ENCODE measurements at places on chromosomes 2 and 18.

- no peak for DNase-seq
These were observed 40.9 kb upstream of the ATL2 start for GRCh38 chr2:38417745-38418689.

DNA sequence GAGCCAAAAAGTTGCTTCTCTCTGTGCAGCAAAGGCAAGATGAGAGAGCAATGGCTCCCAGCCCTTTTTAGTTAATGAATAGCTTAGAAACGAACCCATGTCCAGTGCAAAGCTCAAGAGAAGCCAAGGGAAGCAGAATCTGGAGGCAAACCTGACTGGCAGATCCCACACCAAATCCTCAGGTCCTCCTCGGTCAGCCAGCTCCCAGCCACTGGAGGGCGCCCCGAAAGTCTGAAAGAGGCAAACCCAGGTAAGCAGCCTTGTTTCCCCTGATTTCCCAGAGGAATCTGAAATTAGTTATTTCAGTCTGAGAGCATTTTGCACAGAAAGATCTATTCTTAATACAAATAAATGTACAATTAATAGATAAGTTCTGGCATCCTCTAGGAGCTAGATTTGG is 71.3 kb upstream of the PID1 start:
- DNase-seq = peak; percentile 46

- no peak for DNase-seq
These were observed 43.4 kb downstream of the DSC3 start for GRCh38 chr18:30999186-30999585.

- DNase-seq = no peak
These were observed 22.5 kb downstream of the SLC14A2 start for GRCh38 chr18:45637546-45638327.

DNA sequence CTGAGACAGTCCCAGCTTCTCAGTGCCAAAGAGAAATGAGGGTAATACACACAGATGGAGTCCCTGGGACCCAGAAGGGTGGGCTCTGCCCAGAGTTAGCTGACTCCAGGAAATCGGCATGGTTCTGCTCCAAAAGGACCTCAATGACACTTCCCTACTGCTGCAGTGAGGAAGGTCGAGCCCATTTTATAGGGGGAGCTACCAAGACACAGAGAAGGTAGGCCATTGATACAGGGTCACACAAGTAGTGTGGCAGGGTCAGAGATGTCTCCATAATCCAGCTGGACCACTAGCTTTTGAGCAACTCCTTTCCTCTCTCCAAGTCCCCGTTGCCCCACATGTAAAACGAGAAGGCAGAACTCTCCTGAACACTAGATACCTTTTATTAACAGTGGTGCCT is 276.9 kb downstream of the MYCN start:
- no peak for DNase-seq

- no peak for DNase-seq
These were observed 56.3 kb downstream of the BOLA3 start for GRCh38 chr2:74091391-74091790.

DNA sequence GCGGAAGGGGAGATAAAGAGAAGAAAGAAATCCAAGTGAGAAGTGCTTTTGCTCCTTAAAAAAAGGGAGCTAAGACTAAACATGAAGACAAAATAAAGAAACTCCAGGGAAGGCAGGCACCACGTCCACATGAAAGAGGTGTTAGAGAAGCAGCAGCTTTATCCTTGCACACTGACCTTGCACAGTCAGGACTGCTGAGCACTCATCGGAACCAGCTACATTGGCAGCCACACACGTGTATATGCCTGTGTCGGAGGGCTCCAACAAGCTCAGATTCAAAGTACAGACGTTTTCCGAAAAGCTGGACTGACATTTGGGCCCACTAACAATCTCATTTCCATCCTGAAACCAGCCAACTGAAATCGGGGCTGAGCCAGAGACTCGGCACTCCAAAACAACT is 88.2 kb downstream of the TTN start:
- no peak for DNase-seq

DNA sequence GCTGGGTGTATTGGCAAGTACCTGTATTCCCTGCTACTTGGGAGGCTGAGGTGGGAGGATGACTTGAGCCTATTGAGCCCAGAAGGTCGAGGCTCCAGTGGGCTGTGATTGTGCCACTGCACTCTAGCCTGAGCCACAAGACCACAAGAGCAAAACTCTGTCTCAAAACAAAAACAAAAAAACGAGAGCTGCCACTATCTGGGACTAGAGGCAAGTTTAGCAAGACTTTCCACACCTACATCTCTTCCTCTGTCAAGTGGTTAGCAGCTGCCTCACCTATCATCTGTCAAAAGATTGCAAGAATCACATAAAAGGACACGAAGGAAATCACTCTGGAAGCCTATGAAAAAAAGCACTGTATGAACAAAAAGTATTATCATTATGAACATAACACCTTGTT is 55.2 kb upstream of the RIOK3 start:
- no peak for DNase-seq

GRCh38 chr2:48249025-48249424 is 280.9 kb upstream of the STON1 start:
- DNase-seq = no peak

DNA sequence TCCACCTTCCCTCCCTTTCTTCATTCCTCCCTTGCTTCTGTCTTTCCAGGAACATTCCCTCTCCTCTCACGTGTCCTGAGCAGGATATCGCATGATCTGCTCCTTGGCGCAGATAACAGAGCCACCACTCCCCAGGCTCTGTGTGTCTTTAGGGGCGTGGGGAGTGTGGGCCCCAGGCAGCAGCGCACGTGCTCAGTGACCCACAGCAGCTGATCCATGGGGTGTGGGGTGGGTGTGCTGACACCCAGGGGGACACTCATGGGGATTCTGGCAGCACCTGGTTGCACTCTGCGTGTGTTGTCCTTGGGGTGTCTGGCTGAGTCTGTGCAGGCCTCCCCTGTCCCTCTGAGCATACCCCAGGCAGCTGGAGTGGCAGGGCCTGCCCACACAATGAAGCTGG is 9.9 kb upstream of the FOSL2 start:
- DNase-seq = no peak

DNA sequence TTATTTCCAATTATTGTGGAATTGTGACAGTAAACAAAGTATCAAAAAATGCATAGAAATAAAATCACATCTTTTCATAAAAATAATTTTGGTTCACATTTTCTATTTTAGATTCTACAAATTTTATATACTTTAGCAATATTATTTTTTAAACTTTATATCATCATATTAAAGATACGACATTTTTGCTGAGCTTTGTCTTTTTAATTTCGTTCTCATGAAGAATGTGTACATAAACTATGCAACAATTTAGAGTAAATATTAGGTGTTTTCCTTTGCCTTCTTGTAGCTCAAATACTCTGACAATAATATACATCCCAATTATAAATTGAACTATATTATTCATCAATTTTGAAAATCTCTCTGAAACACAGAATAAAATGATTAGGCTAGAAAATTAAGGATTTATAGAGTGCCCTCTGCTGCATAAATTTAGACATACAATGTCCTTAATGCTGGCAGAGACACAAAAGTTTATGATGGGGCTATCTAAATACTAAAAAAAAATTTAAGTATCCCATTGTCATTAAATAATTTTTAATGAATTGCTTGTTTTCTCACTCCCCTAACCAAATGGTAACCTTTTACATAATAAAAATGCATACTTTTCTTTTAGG is 45.7 kb downstream of the CCDC102B start:
- no peak for DNase-seq

DNA sequence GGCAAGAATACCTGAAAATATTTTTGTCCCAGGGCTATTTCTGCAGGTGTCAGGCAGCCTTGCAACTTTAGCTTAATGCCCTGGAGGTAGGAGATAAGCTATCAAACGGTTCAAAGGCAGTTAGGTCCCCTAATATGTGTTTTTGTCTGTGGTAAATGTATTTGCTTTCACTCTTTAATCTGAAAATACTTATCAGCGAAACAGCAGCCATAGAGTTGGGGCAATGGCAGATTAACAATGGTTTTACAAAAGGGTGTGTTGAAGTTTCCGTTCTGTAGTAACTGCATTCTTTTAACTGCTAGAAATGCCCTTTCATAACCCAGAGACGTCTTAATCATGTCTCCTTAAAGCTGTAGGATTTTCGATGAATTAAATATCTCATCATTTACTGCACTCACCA is 265.0 kb upstream of the TRIB2 start:
- DNase-seq = no peak

DNA sequence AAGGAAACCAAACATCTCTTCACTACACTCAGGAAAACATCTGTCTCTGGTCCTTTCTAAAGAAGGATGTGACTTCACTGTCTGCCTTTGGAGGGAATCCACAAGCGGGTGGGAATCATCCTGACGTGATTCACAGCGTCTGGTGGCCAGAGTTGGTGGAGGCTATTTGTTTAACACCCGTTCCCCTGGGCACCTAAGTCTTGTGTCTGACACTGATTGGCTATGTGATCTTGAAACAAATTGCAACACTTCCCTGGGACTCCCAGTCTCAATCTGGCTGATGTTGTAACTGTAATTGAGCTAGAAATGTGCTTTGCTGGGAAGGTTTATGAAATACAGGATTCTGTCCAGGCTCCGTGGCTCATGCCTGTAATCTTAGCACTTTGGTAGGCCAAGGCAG is 28.8 kb upstream of the SIX3 start:
- DNase-seq = no peak

DNA sequence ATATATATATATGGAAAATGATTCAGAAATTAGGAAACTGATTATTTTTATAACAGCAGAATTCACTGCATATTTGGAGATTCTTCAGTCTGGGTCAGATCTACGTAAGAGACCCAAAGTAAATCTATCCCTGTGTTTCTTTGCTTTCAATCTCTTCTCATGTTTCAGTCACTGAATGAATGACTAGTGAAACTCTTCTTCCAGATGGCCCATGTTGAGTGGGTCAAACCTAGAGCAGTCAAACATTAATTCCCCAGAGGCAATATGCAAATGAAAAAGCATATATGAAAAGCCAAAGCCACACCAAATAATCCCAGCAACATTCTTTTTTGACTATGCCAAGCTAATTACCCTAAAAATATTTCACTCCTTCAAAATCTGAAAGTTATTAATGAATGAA is 317.3 kb downstream of the RBM43 start:
- DNase-seq = no peak

- DNase-seq = no peak
These were observed 605.5 kb downstream of the SATB2 start for GRCh38 chr2:198852248-198852647.

- no peak for DNase-seq
These were observed 116.1 kb downstream of the RNF144A start for GRCh38 chr2:7033136-7033960.

GRCh38 chr2:114022360-114023085 is 132.6 kb downstream of the ACTR3 start:
- no peak for DNase-seq

DNA sequence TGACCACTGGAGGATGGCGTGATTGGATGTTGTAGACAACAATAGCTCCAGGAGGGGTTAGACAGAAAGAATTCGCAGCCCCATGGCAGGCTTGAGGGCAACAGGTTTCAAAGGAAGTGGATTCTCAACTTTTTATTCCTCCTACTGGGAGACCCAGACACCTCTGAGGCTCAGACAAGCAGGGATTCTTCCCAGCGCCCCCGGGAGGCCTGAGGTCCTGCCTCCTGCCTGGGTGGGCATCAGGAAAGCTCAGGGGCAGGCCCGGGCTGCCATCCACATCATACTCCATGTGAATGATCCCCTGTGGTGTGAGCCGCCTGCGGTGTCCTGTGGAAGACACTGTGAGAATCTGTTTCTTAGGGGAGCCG is 203.5 kb downstream of the CYP26B1 start:
- DNase-seq = no peak

DNA sequence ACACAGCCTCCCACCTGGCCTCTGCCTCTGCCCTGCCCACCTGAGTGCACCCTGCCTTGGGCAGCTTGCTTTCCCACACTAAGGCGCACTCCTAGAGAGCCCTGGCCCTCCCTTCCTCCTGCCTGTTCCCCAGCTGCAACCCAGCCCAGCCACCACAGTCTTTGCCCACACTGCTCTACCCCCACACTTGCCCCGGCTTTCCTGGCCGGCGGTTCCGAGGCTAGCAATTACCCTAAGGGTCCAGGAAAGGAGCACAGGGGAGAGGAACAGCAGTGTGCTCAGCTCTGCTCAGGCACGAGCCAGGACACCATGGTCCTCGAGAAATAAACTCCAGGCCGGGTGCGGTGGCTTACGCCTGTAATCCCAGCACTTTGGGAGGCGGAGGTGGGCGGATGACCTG is 237.8 kb upstream of the RAB6C start:
- DNase-seq = no peak

DNA sequence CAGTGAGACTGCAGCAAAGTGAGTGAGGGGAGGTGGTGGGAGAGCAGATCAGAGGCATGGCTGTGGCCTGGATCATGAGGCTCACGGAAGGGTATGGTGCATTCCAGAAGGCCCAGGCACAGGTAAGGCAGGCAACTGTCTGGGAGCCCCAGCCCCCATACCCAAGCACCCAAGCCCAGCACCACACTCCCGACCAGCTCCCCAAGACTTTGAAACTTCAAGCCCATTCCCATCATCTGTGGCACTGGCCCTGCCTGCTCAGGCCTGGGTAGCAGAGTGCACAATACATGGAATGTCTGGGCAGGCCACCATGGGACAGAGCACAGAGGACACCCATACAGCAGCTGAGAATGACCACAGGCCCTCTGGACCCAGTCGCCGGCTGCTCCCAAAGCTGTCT is 202.6 kb upstream of the ARL4C start:
- DNase-seq = no peak

DNA sequence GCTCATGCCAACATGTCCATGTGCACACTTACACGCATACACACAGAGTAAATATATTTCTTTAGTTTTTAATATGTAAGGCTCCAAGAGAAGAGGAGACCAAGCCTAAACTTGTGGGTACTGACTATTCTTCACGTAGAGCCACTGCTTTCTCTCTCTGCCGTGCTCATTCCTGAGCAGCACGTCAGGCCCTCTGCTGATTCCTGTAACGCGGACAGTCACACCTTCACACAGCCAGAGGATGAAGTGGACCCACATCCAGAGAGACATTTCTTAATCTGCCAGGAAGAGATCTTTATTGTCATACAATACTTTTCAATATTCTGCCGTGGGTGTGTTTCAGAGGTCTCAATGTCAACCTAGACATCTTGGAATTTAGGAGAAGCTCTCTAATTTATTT is 560.7 kb downstream of the STK39 start:
- DNase-seq = no peak

DNA sequence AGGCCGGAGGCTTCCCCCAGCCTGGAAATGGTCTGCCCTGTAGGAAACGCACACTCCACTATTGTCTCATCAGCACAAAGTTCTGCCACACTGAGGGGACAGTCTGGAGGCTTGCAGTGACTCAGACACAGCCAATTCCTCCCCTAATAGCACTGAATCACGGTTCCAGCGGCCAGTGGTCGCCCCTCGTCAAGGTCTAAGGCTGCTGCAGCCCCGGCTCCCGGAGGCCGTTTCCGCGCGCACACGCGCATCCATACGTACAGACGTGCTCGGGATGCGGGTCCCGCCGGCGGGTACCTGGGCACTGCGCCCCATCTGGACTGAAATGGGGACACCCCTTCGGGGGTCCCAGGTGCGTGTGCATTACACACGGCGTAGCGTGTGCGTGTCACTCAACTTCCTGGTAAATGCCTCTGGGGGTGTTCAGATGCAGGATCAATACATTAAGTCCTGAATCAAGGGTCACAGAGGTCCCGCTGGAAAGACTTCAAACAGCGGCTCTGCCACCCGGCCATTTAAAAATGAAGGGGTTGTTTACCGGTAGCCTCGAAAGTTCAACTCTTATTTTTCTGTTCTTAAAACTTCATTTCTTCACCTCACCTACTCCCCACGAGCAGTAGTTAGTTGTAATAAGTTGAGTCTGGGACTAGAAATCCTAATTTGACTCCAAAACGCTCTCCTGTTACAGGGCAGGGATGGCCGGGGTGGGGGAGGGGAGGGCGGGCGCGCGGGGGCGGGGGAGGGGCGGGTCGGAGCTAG is 572 bp upstream of the ZNF516 start:
- no peak for DNase-seq

- DNase-seq = no peak
These were observed 61.7 kb downstream of the TET3 start for GRCh38 chr2:74046441-74046840.
